ENCODE measurements at places on chromosomes 2 and 18. TPM values are rescaled to one million over a fixed set of nuclear protein-coding genes. Genes with fewer than 3 reads are reported as not detected.

Gene SPP2
- total RNA-seq: not detected

Gene DLX1
- not detected for total RNA-seq

Gene ARHGEF33
- total RNA-seq: under 0.01 TPM

- peak; percentile 49 for DNase-seq
Observed at GRCh38 chr2:68925295-68925896, 27.3 kb downstream of the GKN2 start.

GRCh38 chr2:229269941-229270340, 1.1 kb downstream of the PID1 start:
- no peak for DNase-seq

GRCh38 chr2:80168037-80168436, 136.5 kb downstream of the LRRTM1 start:
- no peak for DNase-seq

GRCh38 chr2:213766062-213766461, 481.8 kb downstream of the SPAG16 start:
- DNase-seq: no peak

Data from hematopoietic multipotent progenitor cell (in vitro differentiated cells).